ENCODE measurements at places on chromosomes 1 and 21.

DNA sequence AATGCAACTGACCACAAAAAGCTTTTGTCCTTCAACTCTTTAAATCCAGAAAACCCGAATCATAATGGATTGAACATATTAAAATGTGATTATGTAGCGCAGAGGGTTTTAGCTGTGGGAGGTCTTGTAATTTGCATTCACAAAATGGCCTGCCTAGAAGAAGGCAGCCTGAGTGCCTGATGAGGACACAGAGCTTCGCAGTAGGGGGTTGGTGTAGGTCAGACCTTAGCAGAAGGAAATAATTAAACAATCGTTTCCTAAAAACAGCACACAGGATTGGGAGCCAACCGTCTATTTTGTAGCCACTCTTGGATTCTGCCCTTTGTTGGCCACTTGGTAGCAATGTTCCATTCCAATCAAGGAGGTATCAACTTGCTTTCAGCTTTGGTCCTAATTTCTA is 195.7 kb upstream of the KIAA0040 start:
- no peak for DNase-seq

DNA sequence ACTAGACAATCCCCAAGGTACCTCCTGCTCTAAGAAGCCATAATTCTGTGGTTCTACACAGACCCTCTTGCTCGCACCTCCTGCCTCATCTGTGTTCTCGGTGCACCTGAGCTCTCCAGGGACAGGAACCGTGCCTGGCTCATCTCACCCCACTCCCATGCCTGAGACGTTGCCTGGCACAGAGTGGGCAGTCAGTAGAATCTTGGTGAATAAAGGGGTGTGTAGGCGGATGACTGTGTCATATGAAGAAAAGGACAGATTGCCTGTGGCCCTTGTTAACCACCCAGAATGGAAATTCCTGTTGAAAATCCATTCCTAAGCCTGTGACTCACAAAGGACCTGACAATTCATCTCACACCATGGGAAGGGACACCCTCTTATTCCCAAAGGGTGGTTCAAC is 92.9 kb downstream of the KCNN3 start:
- no peak for DNase-seq

GRCh38 chr1:79811173-79811572 is 804.6 kb upstream of the ADGRL4 start:
- no peak for DNase-seq

DNA sequence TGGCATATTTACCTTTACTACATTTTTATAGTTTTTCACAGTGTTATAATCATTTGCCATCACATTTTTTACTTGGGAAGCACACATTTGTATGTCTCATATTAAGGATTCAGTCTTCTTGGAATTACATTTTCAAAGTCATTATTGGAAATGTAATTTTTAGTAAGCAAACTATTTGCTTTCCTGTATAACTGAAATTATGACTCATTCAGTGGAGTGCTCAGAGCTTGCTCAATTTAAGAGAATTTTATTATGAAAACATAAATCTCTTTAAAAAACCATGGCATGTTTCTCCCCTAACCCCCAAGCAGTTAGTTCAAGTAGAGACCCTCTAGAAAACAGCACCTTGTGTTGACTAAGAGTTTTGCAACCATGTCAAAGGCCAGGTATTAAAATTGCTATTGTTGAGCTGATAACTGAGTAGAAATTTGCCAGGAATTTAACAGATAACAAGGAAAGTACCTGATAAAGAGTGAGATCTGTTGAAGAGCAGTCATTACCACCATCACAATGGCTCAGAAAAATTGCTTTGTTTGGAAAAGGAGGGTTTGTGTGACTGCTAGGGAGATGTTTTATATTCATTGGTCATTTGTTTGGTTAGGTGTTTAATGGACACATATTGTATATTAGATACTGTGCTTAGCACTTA is 105.9 kb downstream of the KCNK2 start:
- DNase-seq, result no peak

DNA sequence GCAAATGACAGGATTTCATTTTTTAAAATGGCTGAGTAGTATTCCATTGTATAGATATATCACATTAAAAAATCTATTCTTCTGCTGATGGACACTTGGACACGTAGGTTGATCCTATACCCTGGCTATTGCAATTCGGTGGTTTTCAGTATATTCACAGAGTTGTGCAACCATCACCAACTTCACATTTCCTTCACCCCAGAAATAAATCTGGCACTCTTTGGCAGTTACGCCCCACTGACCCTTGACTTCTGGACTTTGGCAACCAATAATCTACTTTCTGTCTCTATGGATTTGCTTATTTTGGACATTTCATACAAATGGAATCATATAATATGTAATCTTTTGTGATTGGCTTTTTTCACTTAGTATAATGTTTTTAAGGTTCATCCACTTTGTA is 35.9 kb downstream of the MAP3K7CL start:
- DNase-seq, result no peak

DNA sequence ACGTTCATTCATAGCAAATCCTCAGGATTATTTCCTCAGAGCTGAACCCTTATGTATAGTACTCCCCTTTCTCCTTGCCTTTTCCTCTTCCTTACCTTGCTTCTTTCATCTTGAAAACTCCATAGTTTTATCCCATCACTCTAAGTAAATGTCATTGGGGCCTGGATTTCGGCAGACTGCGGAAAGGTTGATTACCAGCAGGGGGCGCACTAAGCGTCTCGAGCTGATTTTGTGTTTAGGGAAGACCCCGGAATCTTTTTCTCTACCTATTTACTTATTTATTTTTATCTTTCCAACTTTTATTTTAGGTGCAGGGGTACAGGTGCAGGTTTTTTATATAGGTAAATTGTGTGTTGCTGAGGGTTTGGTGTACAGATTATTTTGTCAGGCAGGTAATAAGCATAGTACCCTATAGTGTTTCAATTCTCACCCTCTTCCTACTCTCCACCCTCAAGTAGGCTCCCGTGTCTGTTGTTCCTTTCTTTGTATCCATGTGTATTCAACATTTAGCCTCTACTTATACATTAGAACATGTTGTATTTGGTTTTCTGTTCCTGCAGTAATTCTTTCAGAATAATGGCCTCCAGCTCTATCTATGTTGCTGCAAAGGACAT is 11.4 kb upstream of the MTARC1 start:
- DNase-seq, result no peak

GRCh38 chr1:154384650-154385489 is 20.3 kb upstream of the IL6R start:
- no peak for DNase-seq

DNA sequence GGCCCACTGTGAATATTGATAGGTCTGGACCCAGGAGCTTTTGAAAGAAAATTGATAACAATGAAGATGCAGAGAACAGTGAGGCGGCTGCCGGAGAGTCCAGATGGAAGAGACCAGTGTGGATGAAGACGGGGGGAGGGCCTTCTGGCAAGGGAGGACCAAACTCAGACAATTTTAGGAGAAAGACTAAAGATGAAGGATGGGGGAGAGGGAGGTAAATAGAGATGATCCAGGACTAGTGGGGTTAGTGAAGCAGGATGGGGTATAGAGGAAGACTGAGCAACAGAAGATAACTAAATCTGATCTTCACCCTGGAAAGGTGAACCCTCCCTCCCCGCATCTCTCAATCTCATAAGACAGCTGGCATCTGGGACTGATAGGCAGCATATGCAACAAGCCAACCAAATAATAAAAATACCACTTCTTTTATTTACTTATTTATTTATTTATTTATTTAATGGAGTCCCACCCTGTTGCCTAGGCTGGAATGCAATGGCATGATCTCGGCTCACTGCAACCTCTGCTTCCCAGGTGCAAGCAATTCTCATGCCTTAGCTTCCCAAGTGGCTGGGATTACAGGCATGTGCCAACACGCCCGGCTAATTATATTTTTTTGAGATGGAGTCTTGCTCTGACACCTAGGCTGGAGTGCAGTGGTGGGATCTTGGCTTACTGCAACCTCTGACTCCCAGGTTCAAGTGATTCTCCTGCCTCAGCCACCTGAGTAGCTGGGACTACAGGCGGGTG is 10.5 kb downstream of the EIF3I start:
- DNase-seq, result no peak

Data from T-helper 2 cell treated with Interferon-gamma antibody and Interleukin-4, amounts not matched to agents 5 μg/mL and 100 μg/mL, for 36 hours (primary cell).